ENCODE measurements at places on chromosomes 11 and 22.

DNA sequence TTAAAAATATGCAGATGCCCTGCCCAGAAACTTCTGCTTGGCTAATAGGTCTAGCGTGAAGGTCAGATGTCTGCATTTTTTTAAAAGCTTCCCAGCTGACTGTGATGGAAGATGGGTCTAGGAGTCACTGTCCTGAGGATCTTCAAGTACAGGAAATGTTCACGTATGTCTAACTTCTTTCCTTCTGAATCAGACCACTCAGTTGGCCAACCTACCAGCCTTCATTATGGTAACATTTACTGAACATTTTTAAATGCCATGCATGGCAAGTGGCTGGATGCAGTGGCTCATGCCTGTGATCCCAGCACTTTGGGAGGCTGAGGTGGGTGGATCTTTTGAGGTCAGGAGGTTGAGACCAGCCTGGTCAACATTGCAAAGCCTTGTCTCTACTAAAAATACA is 1.1 kb upstream of the PRG2 start:
- DNase-seq: no peak

DNA sequence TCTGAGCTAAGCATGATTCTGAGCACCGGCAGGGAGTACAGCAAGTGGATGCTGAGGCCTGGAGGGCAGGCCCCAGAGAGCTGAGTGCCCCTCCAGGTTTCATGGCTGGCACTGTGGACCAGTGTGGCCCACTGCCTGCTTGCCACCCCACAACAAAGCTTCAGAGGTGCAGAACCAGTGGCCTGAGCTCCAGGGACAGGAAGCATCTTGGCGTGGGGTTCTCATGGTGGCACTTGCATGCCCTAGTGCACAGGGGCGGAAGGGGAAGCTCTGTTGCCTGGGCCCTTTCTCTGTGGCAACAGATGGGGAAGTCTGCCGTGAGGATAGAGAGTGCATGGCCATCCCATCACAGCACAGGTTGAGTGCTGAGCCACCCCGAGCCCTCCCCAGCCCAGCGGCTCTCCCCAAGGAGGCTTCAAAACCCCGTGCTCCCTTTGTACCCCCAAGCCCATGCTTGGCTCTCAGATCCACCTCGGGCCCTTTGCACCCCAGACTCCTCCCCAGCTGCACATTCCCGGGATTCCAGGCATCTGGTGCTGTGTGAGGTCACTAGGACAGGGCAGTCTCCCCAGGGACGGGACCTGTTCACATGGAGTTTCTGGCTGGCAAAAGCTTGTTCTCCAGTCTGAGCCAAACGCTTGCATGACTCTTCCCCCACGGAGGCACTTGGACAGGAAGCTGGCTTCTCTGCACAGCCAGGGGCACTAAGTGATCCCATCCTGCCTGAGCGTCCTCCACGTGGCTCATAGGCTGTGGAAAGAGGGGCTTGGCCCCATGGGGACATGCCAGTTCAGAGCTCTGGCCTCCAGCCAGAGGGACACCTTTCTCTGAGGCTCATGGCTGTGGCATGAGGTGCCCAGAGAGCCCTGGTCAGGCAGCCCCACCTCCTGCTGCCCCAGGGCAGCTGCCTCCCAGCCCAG is 4.2 kb downstream of the SLC25A1 start:
- DNase-seq: no peak

- no peak for DNase-seq
These were observed 478.5 kb upstream of the CCDC90B start for GRCh38 chr11:83764643-83765042.

GRCh38 chr11:78400116-78400515 is 17.5 kb downstream of the GAB2 start:
- no peak for DNase-seq

DNA sequence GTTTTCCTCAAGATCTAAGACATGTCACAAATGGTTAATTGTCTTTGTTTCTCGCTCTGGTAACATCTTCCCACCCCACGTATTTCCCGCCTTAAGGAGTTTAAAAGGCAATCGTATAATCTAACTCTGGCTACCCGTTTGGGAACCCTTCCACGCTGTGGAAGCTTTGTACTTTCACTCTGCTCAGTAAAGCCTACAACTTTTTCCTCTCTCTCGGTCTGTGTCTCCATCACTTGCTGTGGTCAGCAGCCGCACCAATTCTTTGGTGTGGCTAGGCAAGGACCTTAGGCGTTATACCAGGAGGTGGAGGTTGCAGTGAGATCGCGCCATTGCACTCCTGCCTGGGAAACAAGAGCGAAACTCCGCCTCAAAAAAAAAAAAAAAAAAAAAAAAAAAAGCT is 1430.1 kb downstream of the LRRC4C start:
- no peak for DNase-seq

GRCh38 chr11:121210445-121211080 is 82.0 kb upstream of the SC5D start:
- DNase-seq: no peak

DNA sequence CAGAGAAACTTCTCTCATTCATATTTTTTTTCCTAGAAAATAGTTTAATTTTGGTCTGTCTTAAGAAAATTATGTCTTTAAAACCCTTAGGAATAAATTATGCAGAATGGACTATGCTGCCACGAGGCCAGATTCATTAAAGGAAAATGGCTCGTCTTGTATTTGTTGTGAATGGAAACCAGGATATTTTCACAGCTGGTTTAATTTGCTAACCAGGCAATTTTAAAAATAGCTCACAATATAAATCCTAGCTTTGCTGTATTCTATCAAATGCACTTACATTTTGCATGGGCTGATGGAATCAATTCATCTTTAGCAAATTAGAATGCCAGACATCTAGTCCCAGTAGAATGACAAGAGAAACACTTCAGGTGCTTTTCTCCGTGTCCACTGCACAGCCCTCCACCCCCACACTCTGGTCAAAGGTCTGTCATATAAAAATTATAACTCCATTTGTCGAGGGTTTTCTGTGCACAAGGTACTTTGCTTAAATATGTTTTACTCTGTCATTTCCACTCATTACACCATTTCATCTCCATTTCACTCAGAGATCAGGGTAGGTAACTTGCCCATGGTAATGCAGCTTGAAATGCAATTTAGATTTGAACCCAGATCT is 20.3 kb upstream of the TNRC6B start:
- DNase-seq: no peak

DNA sequence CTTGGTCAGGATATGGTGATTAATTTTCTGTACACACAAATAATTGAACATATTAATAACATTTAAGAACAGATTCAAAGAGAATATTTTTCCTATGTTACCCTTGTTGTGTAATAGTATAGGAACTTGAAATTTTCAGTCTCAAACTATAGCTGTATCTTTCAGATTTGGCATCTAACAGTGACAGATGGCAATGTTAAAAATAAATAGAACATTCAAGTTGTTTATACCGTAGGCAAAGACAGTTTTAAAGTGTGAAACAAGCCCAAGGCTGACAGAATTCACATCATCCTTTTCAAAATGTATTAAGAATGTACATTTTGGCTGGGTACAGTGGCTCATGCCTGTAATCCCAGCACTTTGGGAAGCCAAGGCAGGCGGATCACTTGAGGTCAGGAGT is 92.6 kb upstream of the TP53AIP1 start:
- no peak for DNase-seq

DNA sequence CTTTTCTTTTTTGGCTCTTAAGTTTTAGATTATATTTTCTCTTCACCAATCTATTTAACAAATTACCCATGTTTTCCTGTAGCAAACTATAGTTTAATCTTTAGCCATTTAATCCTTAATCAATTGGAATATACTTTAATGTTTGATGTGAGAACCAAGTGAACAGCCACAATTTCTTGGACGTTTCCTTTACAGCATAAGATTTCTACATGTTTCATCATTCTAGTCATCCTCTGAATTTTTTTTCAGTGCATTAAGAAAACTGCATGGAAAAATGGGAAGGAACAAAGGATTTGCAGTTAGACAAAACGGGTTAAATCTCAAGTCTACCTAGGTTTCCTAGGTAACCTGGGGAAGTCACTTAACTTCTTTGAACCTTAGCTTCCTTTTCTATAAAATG is 507.1 kb upstream of the CCDC90B start:
- DNase-seq: no peak

DNA sequence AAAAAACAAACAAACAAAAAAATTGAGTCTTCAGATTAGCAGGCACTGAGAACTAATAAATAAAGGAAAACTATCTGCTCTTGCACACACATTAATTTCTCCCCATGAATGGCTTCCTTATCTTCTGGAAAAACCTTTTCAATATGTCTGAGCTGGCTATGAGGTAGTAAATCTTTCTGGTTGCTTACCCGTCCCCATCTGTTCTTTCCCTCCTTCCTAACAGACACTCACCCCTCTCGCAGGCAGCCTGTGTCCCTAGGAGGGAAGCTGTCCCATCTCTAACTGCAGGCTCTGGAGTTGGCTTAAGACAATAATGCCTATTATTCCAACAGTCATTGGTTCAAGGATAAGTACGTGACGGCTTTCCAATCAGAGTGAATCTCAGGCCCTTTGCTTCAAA is 8.2 kb upstream of the SCUBE2 start:
- DNase-seq: no peak

DNA sequence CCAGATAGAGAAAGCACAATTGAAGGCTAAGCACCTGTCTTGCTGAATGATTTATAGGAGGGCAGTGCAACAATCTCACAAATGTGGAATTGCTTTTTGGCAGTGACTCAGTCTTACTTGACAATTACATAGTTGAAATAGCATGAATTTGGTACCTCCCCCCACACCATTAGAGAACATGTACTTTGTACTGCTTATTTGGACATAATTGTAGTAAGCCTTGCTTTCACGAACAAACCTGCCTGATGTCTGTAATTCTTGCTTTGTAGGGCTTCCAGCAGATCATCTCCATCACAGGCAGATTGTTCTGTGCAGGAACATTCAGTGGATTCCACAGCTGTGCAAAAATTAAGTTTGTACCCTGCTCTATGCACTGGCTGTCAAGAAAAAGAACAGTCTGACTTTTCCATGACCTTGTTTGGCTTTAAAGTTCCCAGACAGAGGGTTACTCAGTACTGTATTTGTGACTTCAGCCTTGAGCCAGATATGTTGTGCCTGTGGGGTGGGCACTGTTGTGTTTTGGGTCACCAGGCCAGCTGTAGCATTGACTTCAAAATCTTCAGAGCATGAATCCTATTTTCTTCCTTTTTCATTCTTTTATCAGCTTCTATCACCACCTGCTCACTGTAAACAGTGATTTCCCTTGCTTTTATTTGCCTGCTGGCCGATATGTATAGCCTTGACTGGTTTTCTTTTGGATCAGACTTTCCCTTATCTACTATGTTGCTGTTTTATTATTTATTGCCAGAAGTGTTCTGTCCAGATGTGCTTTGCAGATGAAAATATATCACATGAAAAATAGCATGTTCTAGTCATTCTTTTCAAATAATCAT is 941.0 kb upstream of the CHORDC1 start:
- DNase-seq: no peak

DNA sequence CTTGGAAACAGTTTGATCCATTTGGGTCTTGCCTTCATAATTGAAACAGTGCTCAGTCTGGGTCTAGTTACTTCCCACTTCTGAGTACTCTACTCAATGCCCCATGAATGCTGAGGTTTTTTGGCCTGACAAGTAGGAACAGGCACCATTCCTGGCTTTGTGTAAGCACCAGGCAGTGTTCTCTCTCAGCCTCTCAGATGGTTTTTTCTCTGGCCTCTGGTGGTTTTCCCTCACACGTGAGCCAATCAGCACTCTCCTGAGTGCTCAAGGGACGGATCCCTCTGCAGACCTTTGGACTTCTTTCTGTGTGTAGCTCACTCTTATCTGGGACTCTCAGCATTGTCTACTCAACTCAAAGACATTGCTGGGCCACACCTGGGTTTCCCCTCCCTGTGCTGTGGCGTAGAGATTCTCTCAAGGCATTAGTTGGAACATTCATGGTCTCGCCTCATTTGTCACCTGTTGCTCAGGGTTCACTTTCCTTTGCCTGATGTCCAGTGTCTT is 21.3 kb downstream of the SIK2 start:
- no peak for DNase-seq

Data from anterior cingulate cortex (tissue), 58 donors.